Activated CD4-positive, alpha-beta T cell treated with anti-CD3 and anti-CD28 coated beads for 36 hours (primary cell): ENCODE measurements at places on chromosomes 3 and 15. TPM values are rescaled to one million over a fixed set of nuclear protein-coding genes. Genes with fewer than 3 reads are reported as not detected.

DNA sequence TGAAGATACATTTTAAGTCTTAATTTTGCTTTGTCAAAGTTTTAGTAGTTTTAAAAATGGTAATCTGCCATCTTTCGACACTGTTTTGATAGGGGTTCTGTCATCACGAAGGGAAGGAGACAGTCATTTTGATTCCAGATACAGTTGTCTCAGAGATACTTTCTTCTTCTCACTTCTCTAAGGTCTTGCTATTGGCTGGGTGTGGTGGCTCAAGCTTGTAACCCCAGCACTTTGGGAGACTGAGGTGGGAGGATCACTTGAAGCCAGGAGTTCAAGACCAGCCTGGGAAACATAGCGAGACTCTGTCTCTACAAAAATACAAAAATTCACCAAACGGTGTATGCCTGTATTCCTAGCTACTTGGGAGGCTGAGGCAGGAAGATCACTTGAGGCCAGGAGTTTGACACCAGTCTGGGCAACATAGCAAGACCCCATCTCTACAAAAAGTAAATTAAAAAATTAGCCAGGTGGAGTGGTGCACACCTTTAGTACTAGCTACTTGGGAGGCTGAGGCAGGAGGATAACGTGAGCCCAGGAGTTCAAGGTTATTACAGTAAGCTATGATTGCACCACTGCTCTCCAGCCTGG is 3.3 kb downstream of the RAB8B start:
- H3K36me3 ChIP-seq, result peaks cover 41% of the 10 kb centered on the region
- H3K27me3 ChIP-seq, result no peaks in the 10 kb centered on the region
- peaks cover 69% of the 10 kb centered on the region for H3K4me1 ChIP-seq
- peak; percentile 64 for DNase-seq

DNA sequence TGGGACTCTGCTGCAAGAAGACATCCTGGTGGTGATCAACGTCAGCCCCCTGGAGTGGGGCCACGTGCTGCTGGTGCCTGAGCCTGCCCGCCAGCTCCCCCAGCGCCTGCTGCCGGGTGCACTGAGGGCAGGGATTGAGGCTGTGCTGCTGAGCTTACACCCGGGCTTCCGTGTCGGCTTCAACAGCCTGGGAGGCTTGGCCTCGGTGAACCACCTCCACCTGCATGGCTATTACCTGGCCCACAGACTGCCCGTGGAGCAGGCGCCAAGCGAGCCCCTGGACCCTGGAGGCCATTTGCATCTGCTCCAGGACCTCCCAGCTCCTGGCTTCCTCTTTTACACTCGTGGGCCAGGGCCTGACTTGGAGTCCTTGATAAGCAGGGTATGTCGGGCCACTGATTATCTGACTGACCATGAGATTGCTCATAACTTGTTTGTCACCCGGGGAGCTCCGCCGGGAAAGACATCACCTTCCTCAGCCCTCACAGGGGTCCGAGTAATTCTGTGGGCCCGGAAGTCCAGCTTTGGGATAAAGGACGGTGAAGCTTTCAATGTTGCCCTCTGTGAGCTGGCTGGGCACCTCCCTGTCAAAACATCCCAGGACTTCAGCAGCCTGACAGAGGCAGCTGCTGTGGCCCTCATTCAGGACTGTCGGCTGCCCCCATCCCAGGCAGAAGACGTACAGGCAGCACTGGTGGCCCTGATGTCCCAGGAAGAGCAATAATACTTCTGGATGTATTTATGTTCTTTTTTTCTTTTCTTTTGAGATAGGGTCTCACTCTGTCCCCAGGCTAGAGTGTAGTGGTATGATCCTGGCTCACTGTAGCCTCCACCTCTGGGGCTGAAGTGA is 7.6 kb downstream of the GDPGP1 start:
- peaks cover 3% of the 10 kb centered on the region for H3K4me1 ChIP-seq
- DNase-seq, result no peak
- no peak overlapping the region for H3K27ac ChIP-seq
- peaks cover 8% of the 10 kb centered on the region for H3K36me3 ChIP-seq
- no peak overlapping the region for H3K4me3 ChIP-seq
- no peaks in the 10 kb centered on the region for H3K27me3 ChIP-seq

- H3K27ac ChIP-seq, result no peak overlapping the region
- H3K27me3 ChIP-seq, result peaks cover 4% of the 10 kb centered on the region
- H3K4me1 ChIP-seq, result peaks cover 13% of the 10 kb centered on the region
- no peak for DNase-seq
- no peak overlapping the region for H3K4me3 ChIP-seq
These were observed 47.4 kb upstream of the RAB6B start for GRCh38 chr3:133943031-133943535.

GRCh38 chr3:39052583-39052982 is 767 bp downstream of the WDR48 start:
- DNase-seq, result peak; percentile 25
- H3K36me3 ChIP-seq, result peaks cover 3% of the 10 kb centered on the region
- H3K27ac ChIP-seq, result peak overlapping the region; percentile 97
- H3K4me1 ChIP-seq, result peaks cover 47% of the 10 kb centered on the region
- no peaks in the 10 kb centered on the region for H3K27me3 ChIP-seq

- H3K27me3 ChIP-seq, result no peaks in the 10 kb centered on the region
- no peaks in the 10 kb centered on the region for H3K36me3 ChIP-seq
- peaks cover 36% of the 10 kb centered on the region for H3K4me1 ChIP-seq
- no peak overlapping the region for H3K4me3 ChIP-seq
- DNase-seq, result no peak
These were observed 12.2 kb upstream of the TSEN2 start for GRCh38 chr3:12472000-12472610.

HRG gene
- total RNA-seq, result 0.11 TPM

- no peak for DNase-seq
- no peak overlapping the region for H3K27ac ChIP-seq
- peaks cover 15% of the 10 kb centered on the region for H3K27me3 ChIP-seq
- H3K4me1 ChIP-seq, result peaks cover 7% of the 10 kb centered on the region
- no peak overlapping the region for H3K4me3 ChIP-seq
These were observed 24.3 kb downstream of the CLDN11 start for GRCh38 chr3:170442947-170443346.

- peaks cover 7% of the 10 kb centered on the region for H3K4me1 ChIP-seq
- H3K4me3 ChIP-seq, result no peak overlapping the region
- H3K27ac ChIP-seq, result no peak overlapping the region
- DNase-seq, result peak; percentile 13
- H3K27me3 ChIP-seq, result no peaks in the 10 kb centered on the region
These were observed 15.8 kb downstream of the SCG5 start for GRCh38 chr15:32657198-32657883.

- no peak overlapping the region for H3K4me3 ChIP-seq
- H3K27me3 ChIP-seq, result no peaks in the 10 kb centered on the region
- H3K36me3 ChIP-seq, result peaks cover 69% of the 10 kb centered on the region
- DNase-seq, result no peak
- peak overlapping the region; percentile 64 for H3K27ac ChIP-seq
- peaks cover 64% of the 10 kb centered on the region for H3K4me1 ChIP-seq
These were observed 3.3 kb downstream of the NDUFAF3 start for GRCh38 chr3:49025005-49025792.

GRCh38 chr3:16545413-16546185 is 32.1 kb upstream of the RFTN1 start:
- H3K4me3 ChIP-seq, result no peak overlapping the region
- peaks cover 2% of the 10 kb centered on the region for H3K27me3 ChIP-seq
- H3K27ac ChIP-seq, result no peak overlapping the region
- H3K4me1 ChIP-seq, result peaks cover 7% of the 10 kb centered on the region
- no peaks in the 10 kb centered on the region for H3K36me3 ChIP-seq

DNA sequence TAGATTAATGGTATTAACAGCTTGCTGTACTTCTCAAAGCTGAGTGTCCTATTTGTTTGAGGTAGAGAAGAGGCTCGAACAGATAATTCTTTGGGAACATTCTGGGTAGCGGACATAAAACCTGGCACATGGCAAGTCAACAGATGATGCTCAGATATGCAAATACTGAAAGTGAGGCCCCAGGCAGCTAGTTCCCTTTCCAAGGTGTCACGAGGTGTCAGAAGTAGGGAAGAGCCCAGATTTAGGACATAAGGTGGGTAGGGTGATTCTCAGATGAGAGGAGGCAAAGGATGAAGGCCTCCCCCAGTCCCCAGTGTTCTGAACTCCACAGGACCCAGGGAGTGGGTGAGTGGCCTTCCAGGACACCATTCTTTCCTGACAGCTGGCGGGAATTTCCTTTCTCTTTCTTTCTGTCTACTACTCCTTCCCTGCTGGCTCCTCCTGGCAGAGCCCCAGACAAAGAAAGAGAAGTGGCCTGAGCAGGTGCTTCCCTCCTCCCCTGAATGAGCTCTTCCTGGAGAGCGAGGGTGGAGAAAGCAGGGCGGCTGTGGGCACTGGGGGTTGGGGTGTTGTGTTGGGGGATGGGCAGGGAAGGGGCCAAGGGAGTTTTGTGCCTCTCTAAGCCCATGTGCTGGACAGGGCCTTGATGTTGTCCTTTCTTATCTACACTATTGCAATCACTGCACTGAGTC is 87.5 kb downstream of the CORO2B start:
- no peak for DNase-seq
- no peak overlapping the region for H3K27ac ChIP-seq
- H3K4me3 ChIP-seq, result no peak overlapping the region
- peaks cover 5% of the 10 kb centered on the region for H3K27me3 ChIP-seq

BOC gene
- total RNA-seq, result 0.40 TPM

SFMBT1 gene
- total RNA-seq, result 14.5 TPM

EAF2 gene
- total RNA-seq, result 12.4 TPM

GRCh38 chr3:99865321-99865720 is 47.7 kb downstream of the CMSS1 start:
- H3K4me1 ChIP-seq, result peaks cover 37% of the 10 kb centered on the region
- peaks cover 8% of the 10 kb centered on the region for H3K36me3 ChIP-seq

DNA sequence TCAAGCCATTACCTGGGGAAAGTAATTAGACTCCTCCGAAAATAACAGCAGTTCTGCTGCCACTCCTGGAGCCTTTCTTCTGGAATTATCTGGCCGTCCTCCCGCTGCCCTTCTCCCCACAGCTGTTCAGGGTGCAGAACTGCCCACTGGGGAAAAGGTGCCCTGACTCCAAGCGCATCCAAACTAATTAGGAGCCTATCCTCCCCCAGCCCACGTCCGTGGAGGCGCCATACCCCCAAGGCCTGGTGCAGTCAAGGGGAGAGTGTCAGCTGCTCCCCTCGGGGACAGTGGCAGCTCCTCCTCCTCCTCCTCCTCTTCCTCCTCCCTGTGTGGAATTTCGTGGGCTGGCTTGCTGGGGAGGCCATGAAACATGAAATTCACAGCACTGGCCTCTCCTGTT is 177.2 kb downstream of the XXYLT1 start:
- no peak for DNase-seq
- no peaks in the 10 kb centered on the region for H3K4me1 ChIP-seq
- H3K27me3 ChIP-seq, result no peaks in the 10 kb centered on the region
- H3K36me3 ChIP-seq, result peaks cover 5% of the 10 kb centered on the region
- H3K4me3 ChIP-seq, result no peak overlapping the region
